ENCODE measurements at places on chromosomes 1 and 21.

- DNase-seq: no peak
Measured at GRCh38 chr1:47196622-47197021, 6.8 kb upstream of the PDZK1IP1 start.

- no peak for DNase-seq
Measured at GRCh38 chr1:66728021-66728420, 24.2 kb upstream of the DYNLT5 start.

DNA sequence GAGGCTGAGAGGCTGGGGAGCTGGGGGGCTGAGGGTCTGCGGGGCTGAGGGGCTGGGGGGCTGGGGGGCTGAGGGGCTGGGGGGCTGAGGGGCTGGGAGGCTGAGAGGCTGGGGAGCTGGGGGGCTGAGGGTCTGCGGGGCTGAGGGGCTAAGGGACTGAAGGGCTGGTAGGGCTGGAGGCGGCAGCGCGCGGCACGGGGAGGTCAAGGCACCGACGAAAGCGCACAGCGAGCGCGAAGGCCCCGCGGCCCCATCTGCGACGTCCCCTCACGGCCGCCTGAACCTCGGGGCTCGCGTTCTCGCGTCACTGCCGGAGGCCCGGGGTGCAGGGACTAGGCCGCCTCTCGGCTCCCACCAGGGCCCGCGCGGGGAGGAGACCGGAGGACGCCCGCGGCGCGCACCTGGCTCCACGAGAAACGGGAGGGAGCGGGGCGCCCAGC, 356 bp downstream of the INTS11 start:
- DNase-seq: no peak

- DNase-seq: no peak
Measured at GRCh38 chr1:207335695-207336363, 14.4 kb downstream of the CD55 start.

DNA sequence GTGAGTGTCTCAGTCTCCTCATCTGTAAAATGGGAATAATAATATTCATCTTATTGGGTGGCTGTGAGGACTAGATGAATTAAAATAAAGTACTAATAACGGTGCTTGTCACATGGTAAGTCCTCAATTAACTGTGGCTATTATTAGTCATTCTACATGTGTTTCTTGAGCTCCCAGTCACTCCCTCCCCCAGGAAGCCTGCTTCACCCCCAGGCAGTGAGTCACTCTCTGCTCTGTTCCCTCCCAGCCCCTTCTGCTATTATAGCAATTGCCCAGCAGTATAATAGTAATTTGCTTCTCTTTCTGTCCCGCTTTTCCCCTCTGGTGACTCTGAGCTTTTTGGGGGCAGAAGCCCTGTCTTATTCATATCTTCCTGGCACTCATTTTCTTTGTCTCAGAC, 102.0 kb downstream of the BEND5 start:
- no peak for DNase-seq

GRCh38 chr1:27727126-27727525, 1.4 kb downstream of the FAM76A start:
- DNase-seq: no peak

- no peak for DNase-seq
Measured at GRCh38 chr1:236997361-236997760, 6.9 kb downstream of the MT1HL1 start.

- DNase-seq: no peak
Measured at GRCh38 chr1:186054932-186055331, 320.1 kb downstream of the TPR start.

GRCh38 chr1:50252196-50252595, 143.5 kb downstream of the ELAVL4 start:
- no peak for DNase-seq

- no peak for DNase-seq
Measured at GRCh38 chr1:69673321-69673720, 105.6 kb downstream of the LRRC7 start.

GRCh38 chr1:20361401-20361800, 70.7 kb downstream of the VWA5B1 start:
- DNase-seq: no peak

GRCh38 chr1:14713077-14713476, 114.6 kb downstream of the KAZN start:
- peak; percentile 42 for DNase-seq

GRCh38 chr1:161021165-161021969, 415 bp upstream of the F11R start:
- peak; percentile 80 for DNase-seq

GRCh38 chr1:117541003-117541402, 64.8 kb upstream of the TENT5C start:
- DNase-seq: no peak

DNA sequence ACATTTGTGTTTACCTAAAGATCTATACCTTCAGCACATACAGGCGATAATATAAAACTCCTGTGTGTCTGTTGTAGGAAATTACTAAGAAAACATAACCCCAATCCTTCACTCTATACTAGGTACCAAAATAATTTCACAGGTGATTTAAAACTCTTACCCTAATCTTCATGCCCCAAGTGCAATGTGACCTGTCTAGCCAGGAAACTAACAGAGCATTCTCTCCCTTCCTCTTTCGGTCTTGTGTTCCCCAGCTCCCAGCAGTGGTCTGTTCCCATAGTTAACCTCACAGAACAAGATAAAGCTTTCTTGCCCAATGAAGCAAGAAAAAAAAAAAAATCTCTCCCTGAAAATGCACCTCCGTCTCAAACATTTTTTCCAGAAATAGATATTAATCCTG, 493.5 kb downstream of the DPYD start:
- DNase-seq: no peak

GRCh38 chr1:9121496-9122409, 7.1 kb downstream of the GPR157 start:
- no peak for DNase-seq

- no peak for DNase-seq
Measured at GRCh38 chr1:180548686-180549317, 10.0 kb upstream of the OVAAL start.

DNA sequence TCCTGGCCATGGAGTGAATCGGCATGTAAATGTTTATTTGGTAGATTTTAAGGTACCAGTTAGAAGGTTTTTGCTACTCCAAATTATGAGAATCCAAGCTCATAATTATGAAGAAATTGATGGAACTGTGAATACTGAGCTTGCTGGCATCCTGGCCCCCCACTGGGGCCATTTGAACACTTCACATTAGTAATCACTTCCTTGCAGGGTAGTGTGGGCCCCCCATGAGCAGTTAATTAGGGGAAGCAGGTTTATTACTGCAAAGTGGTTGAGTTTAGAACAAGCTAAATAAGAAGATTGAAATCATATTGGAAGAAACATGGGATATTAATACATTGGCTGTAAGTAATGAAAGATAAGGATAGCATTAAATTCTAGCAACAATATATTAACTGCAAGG, 86.7 kb downstream of the S1PR1 start:
- no peak for DNase-seq

DNA sequence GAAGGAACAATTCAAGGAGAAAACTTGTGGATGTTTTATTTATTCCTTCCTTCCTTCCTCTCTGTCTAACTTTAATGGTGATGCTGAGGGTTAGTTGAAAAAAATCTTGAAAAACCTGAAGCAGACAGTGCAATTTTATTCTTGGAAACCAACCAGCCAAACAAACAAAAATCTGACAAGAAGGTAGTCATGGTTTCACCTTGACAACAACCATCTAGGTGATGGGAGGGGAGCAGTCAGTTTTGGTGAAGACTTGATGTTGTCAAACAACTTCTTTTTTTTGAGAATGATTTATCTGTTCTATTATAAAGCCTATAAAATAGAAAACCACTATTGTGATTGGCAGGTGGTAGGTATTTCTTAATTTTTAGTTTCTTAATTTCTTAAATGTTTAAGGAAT, 92.4 kb upstream of the GPR88 start:
- no peak for DNase-seq

GRCh38 chr1:186413319-186413718, 37.7 kb downstream of the ODR4 start:
- no peak for DNase-seq

GRCh38 chr1:84225646-84226045, 75.9 kb upstream of the SAMD13 start:
- no peak for DNase-seq

- DNase-seq: no peak
Measured at GRCh38 chr1:76425201-76426145, 350.9 kb downstream of the ST6GALNAC3 start.

DNA sequence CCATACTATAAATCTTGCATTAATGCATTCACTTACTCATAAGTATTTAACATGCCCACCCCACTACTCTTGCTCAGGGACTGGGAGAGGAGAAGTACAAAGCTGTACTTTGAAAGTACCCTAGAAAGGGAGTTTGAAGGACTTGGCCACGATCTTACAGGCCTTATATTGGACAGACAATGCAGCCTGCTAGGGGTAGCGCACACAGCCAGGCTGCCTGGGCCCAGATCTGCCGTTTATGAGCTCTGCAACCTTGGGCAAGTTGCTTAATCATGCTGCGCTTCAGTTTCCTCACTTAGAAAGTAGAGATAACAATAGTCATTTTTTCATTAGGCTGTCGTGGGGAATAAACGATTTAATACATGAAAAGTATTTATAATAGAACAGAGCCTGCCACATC, 110.1 kb downstream of the CDC7 start:
- no peak for DNase-seq

- DNase-seq: no peak
Measured at GRCh38 chr1:34843392-34844251, 15.9 kb downstream of the SMIM12 start.

DNA sequence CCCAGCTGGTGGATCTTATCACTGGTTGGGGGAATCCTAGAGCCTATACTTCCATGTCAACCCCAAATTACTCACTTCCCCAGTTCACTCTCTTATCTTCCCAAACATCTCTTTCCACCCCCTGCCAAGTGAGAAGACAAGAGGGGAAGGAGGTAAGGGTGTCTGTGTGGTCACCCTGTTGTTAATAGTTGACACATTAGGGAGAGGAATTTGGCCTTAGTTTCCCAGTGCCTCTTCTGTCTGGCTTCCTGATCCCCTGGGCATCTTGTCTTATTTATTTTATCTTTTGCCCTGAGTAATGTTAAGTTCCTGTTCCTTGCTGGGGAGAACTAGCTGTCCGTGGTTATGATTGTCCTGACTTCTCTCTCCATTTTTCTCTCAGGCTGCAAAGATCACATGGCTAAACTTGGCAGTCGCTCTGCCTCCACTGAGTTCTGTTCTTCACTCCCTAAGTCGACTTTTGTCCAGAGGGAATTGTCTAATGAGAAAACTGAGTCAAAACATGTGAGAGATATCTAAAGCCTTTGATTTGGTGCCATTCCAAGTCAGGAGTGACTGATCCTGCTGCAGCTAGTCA, 157.1 kb upstream of the SYT6 start:
- DNase-seq: no peak

- no peak for DNase-seq
Measured at GRCh38 chr1:20112279-20113000, 6.9 kb downstream of the PLA2G2D start.

DNA sequence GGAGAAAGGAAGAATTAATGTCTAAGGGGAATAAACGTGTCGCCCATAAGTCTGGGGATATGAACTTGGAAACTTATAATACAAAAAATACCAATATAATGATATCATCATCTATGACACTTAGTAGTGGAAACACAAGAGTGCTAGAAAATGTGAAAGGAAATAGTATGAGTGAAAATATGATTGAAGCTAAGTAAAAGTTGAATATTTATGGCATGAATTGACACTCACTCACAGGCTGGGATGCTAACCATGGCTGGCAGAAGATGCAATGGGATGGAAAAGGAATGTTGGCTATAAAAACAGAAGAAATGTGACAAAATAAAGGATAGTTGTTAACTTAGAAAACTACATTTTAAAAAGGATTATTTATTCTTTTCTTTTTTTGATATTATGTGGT, 120.1 kb downstream of the XPR1 start:
- no peak for DNase-seq

DNA sequence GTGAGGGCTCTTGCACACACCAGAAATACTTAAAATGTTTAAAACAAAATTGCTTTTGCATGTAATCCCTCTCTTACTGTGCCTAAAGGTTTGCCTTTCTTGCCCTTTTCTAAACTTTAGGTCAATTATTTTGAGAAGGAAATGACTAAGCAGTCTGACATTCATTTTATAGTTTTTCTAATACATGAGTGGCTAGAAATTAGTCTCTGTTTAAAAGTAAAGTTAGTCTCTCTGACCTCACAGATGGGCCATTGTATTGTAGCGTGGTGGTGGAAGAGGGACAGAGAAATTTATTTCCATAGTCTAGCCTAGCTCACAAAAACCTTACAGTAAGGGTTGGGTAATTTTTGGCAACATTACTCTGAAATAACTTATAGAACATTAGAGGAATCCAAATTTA, 3.6 kb upstream of the COL11A1 start:
- no peak for DNase-seq

GRCh38 chr1:26259578-26259977, 20.3 kb upstream of the SH3BGRL3 start:
- no peak for DNase-seq

GRCh38 chr1:71766748-71767147, 515.6 kb downstream of the NEGR1 start:
- no peak for DNase-seq

GRCh38 chr1:112298558-112298957, 97.5 kb upstream of the CTTNBP2NL start:
- DNase-seq: no peak

GRCh38 chr1:246083416-246083815, 423.7 kb downstream of the SMYD3 start:
- DNase-seq: no peak

DNA sequence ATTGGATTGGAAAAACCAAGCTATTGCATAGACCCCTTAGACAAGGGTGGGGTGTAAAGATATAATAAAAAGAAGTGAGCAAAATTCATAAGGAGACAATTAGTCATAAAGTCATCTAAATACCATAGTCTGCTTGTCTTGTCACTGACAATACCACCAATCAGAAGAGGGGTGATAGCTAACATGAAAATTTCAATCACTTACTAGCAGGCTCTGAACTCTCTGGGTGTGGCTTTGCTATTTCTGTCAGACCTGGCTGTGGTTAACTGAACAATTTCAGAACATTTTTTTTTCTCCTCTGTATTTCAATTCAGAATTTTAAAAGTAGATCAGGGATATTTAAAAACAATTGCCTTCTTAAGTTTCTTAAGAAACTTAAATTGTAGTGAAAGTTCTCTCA, 158.5 kb upstream of the PRMT6 start:
- no peak for DNase-seq

DNA sequence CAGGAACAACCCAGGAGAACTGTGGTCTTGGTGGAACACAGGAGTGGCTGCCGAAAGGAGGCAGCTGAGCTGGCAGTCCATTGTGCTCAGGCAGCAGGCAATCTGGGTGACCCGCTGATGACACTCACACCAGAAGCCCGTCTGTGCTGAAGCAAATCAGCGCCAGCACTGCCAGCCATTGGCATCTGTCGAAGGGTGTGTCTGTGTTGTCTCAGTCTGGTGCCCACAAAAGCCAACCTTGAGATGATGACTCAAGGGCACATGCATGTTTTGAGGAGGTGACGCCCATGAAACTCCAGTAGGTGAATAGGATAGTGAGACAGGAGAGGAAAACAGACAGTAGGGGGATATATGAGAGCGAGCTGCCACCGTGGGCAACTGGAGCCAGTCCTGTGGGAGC, 167.3 kb downstream of the KAZN start:
- no peak for DNase-seq

Measured in NCI-H1417 treated with DMSO at 0.1 percent for 48 hours (cell line).